NCI-H2107 (cell line): ENCODE measurements at places on chromosomes 4 and X.

- no peak for DNase-seq
Observed at GRCh38 chr4:16573206-16573605, 325.2 kb downstream of the LDB2 start.

DNA sequence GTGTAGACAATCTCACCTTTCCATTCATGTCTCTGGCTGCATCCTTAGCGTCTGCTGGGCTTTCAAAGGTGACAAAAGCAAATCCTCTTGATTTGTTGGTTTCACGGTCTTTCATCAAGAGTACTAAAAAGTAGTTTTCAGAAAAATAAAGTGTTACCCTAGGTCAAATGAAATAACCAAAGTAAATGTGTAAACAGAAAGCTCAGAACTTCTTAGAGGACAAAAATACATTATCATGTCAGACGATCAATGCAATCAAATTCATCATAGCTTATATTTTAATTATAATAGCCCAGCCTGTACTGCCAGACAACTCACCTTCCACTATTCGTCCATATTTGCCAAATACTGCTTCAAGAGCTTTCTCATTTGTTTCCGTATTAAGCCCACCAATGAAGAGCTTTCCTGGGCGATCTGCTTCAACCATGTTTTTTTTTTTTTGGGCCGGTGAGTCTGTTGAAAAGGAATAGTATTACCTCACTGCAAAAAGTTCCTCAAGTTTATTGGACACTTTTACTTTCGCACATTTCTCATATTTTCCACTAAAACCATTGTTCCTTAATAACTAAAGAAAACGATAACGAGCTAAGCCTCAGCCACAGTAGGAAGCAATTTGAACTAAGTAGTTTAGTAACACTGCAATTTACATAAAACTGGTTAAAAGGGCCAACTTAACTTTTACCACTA is 1.4 kb downstream of the RBMX start:
- DNase-seq = no peak

- no peak for DNase-seq
Observed at GRCh38 chr4:29220761-29221160, 1499.4 kb upstream of the PCDH7 start.

DNA sequence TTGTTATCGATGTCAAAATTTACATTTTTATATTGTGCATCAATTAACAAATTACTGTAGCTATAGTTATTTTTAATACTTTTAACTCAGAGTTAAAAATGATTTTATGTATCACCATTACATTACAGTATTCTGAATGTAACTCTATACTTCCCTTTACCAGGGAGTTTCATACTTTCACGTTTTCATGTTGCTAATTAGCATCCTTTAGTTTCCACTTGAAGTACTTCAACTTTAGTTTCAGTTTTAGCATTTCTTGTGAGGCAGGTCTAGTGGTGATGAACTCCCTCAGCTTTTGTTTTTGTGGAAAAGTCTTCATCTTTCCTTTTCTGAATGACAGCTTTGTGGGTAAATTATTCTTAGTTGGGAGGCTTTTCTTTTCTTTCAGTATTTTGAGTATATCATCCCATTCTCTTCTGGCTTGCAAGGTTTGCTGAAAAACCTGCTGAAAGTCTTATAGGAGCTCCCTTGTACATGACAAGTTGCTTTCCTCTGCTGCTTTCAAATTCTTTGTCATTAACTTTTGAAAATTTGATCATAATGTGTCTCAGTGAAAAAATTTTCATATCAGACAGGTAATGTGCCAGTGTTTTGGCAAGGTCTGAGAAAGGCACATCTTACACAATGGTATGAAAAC is 9.8 kb upstream of the CISD2 start:
- DNase-seq = no peak

DNA sequence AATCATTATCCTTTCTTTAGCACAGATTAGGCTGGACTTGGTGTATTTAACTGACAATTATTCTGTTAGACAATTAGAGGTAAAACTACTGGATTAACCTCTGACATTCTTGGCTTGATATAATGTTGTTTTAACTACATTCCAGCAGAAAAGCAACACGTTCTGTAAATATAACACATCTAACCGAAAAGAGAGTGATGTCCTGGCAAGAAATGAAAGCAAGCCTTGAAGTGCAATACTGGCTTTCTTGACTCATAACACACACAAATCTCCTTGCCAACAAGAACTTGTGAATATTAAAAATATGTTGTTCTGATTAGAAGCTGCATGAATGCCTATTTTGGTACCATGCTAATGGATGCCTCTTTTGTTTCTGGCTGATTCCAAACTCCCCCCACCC is 76.4 kb downstream of the EFHC2 start:
- no peak for DNase-seq
